ENCODE measurements at places on chromosomes 4 and X. TPM values are rescaled to one million over a fixed set of nuclear protein-coding genes. Genes with fewer than 3 reads are reported as not detected.

Gene MTCP1
- 0.66 TPM for total RNA-seq

Gene MTMR8
- 9.2 TPM for total RNA-seq

Gene AMBN
- not detected for total RNA-seq

Gene BMP2K
- total RNA-seq: 90.1 TPM

Gene FOXR2
- total RNA-seq: not detected

Gene ADAMTS3
- total RNA-seq: 11.3 TPM

Gene MAGED4B
- 18.4 TPM for total RNA-seq

Gene IBSP
- total RNA-seq: not detected

Gene TEX13D
- total RNA-seq: not detected
